ENCODE measurements at places on chromosomes 3 and 15.

GRCh38 chr15:58066042-58066867 is 744 bp upstream of the ALDH1A2 start:
- DNase-seq: no peak

GRCh38 chr3:113255854-113256615 is 44.7 kb downstream of the BOC start:
- DNase-seq: no peak

GRCh38 chr3:172221547-172221946 is 182.2 kb downstream of the FNDC3B start:
- DNase-seq: no peak

DNA sequence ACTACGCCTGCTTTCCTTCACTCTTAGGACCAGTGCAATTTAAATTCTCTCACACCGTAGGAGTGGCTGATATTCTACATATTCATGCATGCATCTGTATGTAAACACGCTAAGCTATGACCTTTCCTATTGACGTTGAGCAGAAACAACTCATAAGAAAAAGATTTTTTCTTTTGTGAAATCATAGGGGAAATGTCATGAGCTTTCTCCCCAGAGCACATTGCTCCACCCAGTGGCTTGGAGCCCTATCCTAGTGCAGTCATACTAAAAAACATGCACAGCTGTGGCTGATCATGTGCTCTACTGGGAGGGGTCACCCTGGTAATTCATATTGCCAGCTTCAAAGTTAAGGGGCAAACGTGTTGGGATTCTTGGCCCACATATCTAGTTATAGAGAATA is 1.8 kb upstream of the MESD start:
- no peak for DNase-seq

- no peak for DNase-seq
These were observed 12.1 kb downstream of the GAP43 start for GRCh38 chr3:115635406-115635805.

DNA sequence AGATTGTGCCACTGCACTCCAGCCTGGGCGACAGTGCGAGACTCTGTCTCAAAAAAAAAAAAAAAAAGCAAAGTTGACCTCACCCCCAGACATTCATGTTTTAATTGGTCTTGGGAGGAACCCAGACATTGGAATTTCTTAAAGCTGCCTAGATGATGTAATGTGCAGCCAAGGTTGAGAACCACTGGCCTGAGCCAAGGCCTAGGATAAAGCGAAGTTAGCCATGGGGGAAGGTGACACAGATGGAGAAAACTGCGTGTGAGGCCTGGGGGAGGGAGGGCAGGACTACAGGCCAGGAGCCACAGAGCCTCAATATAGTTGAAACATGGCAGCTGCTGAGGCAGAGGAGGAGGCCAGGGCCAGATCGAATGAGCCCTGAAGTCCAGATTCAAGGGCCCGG is 21.0 kb downstream of the GLB1 start:
- no peak for DNase-seq
